ENCODE measurements at places on chromosomes 3 and 15.
A peak's percentile ranks its signal among the peaks of the same experiment; 100 is the strongest.

GRCh38 chr3:125262161-125262560 lies 49.6 kb upstream of the SLC12A8 start:
- no peak for DNase-seq

- DNase-seq: no peak
These were observed 59.0 kb upstream of the GSK3B start for GRCh38 chr3:120153294-120153693.

DNA sequence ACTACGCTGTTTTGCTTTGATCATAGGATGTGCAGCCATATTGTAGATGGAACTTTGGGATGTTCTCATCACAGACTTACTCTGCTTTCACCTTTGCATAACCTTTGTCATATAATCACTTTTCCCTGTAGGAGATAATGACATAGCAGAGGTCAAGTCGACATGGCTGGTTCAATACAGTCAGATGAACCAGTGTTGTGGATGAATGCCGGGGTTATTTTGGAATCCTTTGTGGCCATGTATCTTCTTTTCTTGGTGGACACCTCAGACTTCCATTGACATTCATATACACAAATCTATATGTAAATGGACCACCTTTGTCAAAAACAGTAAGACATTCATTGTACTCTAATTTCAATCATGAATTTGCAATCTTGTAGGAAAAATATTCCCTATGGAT lies 180.2 kb downstream of the PTPRG start:
- DNase-seq: no peak

GRCh38 chr3:93973131-93974126 lies at the start of gene PROS1:
TSS of gene PROS1 (minus strand) at chr3:93973896. CDS start at chr3:93973749, 147 bp downstream.
- DNase-seq: peak; percentile 3

DNA sequence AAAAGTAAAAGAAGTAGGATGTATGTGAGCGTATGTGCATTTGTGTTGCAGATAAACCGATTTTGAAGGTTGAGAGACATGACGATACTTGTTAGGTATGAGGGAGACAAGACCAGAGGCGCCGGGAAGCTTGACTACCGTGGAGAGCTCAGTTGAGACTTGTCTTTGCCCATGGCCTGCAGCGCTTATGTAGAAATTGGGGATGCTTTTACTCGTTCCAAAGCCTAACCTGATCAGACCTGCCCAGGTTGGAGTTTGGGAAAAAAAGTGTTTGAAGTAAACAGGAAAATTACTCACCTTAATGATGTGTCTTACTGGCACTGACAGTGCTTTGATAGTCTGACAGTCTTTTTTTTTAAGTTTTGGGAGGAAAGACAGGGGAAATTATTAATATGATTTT lies 202.8 kb downstream of the TP63 start:
- no peak for DNase-seq

GRCh38 chr3:13709706-13710105 lies 160.8 kb downstream of the FBLN2 start:
- DNase-seq: no peak

- DNase-seq: no peak
These were observed 8.8 kb downstream of the GBE1 start for GRCh38 chr3:81752604-81753003.

DNA sequence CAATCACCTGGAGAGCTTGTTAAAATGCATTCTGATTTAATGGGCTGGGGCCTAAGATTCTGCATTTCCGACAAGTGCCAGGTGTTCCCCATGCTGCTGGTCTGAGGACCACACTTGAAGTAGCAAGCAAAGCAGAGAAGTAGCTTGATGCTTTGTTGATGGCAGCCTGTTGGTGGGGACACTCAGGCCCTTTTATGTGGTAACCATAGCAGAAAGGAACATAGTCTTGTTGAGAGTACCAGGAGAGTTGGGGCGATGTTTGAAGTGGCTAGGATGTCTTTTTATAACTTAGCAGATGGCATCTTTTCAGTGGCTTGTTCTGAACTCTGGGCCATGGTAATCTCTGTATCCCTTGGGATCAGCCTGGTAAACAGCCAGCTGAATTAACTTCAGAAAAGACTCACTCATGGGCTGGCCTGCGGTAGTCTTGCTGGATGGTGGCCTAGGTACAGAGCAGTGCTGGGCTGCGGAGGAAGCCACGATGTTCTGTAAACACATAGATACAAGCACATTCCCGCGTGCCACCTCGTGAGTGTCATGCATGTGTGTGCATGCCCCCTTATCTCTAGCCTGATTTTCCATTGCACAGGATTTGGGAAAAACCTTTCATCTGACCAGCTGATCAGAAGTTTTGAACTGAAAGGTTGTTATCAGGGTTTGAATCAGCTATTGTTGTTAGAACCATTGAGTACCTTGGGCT lies 292.4 kb upstream of the LRRFIP2 start:
- no peak for DNase-seq

DNA sequence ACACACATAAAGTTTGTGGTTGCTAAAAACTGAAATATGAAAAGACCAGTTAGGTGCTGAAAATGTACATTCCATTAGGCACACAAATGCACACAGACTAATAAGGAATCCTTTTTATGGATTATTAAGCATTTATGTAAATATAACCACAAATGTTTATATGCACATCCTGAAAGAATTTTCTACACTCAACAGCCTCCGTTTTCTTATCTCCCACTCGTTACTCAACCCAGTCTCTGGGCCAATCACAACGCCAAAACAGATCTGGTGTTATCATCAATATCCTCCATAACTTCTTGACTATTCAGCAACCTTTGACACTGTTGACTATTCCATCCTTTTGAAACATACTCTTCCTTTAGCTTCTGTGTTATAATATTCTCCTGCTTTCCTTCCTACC lies 136.4 kb downstream of the ATP8B4 start:
- no peak for DNase-seq

DNA sequence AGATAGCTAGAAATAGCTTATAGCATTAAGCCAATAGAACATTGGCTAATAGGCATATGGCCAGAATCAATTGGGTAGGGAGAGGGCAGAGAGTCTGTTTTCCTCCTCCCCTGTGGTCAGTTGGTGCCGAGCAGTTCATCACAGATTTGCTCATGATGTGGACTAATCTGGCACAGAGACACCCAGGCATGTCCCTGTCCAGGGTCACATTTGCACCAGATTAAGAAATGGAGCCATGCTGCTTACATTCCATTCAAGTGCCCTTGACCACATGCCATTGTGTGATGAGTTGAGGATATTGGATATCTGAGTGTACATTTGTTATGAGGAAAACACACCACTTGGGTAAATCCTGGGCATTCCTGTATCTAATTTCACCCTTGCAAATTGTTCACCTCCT lies 53.4 kb downstream of the USP13 start:
- DNase-seq: no peak

Measured in stimulated activated CD8-positive, alpha-beta memory T cell treated with anti-CD3 and anti-CD28 coated beads, Interleukin-4, amount 100 ng/mL, for 1 hour (primary cell).